ENCODE measurements at places on chromosomes 7 and 10.

DNA sequence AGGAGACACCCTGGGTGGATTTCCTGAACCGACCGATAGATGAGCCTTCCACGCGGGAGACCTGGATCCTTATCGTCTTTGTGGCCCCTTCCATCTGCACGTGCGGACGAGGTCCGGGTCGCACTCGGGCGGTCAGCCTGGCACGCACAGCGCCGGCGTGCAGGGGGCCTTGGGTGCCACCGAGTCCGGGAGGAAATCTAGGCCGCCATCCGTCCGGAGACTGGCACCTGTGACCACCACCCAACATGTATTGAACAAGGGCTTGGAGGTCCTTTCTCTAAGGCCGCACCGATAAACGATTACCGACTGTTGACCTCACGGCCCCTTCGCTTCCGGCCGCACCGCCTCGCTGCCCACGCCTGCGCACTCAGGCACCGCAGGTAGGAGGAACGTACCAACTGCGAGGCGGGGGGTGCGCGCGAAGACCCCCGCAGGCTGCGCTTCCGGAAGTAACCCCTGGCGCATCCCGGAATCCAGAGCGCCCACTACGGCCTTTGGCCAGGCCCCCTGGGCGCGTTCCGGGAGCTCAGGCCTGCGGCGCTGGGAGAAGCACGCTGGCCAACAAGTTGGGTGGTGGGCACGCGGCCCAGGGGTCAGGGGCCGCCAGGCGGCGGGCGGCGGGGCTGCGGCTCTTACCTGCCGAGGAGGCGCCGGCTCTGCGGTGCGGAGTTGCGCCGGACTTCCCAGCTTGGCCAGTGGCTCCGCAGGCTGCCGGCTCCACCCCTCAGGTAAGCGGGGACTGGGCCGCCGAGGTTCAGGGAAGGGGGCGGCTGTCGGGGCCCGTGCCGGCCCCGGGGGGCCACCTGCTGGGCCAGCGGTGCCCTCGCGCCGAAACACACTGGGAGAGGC is at the start of the genes ACTR3C and LRRC61:
ACTR3C (minus strand) TSS at position 713 of the 849 bp plus-strand sequence. CDS start 28,249 bp downstream, outside the sequence.
LRRC61 (plus strand) TSS at position 523 of the 849 bp plus-strand sequence. CDS start 13,507 bp downstream, outside the sequence.
- peak; percentile 87 for DNase-seq

DNA sequence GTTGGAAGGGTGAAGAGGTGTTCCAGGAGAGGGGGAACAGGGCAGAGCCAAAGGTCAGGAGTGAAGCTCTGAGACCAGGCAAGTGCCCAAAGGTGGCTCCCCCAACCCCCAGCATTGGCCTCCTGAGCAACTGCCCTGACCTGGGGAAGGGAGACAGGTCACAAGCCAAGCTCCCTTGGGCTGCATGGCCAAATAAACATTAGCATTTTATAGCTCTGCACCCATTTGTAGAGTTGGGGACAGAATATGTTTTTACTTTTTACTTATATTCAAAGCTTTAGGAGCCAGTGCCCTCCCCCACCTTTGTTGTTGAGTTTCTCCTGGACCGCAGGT is 4.0 kb downstream of the UNC5B start:
- DNase-seq: no peak

- no peak for DNase-seq
These were observed 184.7 kb downstream of the DGKB start for GRCh38 chr7:14717816-14718215.

DNA sequence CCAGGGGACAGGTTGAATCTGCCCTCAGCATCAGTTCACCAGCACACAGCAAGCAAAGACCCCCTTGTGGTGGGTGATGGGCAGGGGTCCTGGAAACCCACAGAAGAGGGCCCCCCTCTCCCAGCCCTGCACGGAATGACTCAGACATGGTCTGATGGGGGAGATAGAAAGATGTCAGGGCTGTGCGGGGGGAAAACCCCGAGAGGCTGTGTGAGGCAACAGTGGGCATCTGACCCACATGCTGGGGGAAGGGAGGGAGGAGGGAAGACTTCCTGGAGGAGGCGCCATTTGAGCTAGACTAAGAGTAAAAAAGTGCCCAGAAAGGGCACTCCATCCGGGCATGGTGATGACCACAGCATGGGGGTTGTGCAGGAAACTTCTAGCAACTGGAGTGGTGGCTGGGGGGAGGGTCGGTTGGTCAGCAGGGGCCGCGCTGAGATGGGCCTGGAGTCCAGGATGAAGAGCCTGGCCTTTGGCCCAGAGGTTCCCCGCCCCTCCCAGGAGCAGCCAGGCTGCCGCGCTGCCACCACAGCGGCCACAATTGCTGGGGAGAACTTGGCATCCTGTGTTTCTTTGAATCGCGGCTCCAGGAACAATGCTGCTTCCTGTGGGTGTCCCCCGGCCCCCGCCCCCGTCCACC is 2.5 kb downstream of the LFNG start:
- DNase-seq: no peak

DNA sequence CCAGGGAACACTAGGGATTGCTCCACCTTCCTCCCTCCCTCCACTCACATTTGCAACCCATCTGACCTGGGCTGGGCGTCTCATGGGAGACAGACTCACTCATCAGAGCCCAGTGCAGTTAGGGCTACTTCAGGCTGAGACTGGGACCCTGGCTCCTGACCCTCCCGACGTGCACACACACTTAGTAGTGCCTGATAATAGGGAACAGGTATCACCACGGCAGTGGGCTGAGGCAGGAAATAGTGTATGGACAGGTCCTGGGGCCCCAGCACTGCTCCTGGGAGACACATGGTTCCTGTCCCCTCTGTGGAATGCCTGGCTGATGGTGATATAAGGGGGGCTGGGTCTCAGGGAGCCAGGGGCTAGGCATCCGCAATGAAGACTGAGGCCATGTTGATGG is 14.3 kb downstream of the AQP1 start:
- no peak for DNase-seq

GRCh38 chr10:109115179-109115578 is 808.1 kb downstream of the XPNPEP1 start:
- no peak for DNase-seq

DNA sequence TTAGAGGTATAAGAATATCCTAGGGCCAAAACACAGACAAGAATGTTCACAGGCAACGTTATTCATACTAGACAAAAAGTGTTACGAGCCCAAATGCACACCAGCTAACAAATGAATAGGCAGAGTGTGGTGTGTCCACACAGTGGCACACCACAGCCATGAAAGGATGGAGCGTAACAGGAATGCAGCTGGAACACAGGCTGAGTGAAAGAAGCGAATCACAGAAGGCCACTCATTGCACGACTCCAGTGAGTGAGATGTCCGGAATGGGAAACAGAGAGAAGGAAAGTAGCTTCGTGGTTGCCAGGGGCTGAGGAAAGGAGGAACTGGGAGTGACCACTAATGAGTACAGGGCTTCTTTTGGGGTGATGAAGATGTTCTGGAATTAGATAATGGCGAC is 198.8 kb downstream of the TNS3 start:
- DNase-seq: no peak

DNA sequence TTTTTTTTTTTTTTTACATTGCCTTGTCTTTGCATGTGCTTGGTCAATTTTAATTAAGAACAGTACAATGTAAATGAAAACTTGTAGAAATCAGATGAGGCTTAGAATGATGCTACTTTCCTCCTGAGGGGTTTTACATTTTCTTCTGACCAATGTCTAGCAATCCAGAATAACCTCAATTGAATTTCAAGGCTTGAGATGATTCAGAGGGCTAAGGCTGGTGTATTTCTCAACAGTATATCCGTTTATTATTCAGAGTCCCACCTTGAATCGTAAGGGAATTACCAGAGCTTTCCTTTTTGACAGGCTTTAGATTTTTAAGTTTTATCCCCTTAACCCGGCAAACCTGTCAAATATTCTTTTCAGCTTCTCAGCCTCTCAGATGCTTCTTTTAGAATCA is 231.2 kb upstream of the STK17A start:
- DNase-seq: no peak

- no peak for DNase-seq
These were observed 612.2 kb downstream of the TYW1 start for GRCh38 chr7:67608806-67609205.

DNA sequence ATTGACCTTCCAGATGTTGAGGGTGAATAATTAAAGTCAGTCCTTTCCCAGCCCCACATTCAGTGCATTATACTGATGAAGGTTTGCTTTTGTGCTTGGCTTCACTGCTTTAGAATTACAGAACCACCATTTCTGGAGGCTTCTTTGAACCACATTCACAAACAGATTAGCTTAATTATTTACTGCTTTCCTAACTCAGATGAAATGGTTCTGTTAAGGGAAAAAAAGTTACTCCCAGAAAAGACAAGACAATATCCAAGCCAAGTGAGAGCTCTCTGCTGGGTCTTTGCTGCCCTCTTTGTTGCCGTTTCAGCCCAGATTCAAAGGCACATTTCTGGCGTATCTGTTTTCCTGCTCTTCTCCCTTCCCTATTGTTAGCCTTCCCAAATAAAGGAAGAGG is 188.9 kb downstream of the AHR start:
- no peak for DNase-seq

GRCh38 chr10:118407777-118408176 is 65.7 kb upstream of the FAM204A start:
- no peak for DNase-seq

- no peak for DNase-seq
These were observed 115.2 kb upstream of the SFMBT2 start for GRCh38 chr10:7526017-7526400.

GRCh38 chr7:158382363-158383254 is 205.0 kb downstream of the PTPRN2 start:
- DNase-seq: no peak

DNA sequence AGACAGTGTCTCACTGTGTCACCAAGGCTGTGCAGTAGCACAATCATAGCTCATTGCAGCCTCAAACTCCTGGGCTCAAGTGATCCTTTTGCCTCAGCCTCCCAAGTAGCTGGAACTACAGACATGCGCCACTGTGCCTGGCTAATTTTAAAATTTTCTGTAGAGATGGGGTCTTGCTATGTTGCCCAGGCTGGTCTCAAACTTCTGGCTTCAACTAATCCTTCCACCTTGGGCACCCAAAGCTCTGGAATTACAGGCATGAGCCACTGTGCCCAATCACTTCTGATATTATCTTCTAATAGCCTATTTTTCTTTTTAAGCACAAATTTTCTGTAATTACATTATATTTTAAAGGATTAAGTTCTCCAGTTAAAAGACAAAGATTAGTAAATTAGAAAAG is 42.6 kb upstream of the ZC3HAV1 start:
- no peak for DNase-seq

- DNase-seq: no peak
These were observed 4.7 kb downstream of the TMEM120A start for GRCh38 chr7:75989500-75990388.

DNA sequence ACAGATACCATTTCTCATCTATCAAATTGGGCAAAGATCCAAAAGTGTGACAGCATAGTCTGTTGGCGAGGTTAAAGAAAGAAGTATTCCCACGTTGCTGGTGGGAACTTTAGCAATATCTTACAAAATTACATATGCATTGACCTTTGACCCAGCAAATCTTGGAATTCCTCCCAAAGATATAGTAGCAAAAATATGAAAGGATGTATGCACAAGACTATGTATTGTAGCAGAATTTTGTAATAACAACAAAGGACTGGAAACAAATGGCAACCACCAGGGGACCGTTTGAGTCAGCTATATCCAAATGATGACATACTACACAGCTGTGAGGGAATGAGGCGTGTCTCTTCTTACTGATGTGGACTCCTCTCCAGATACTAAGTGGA is 50.2 kb downstream of the KCNH2 start:
- no peak for DNase-seq

DNA sequence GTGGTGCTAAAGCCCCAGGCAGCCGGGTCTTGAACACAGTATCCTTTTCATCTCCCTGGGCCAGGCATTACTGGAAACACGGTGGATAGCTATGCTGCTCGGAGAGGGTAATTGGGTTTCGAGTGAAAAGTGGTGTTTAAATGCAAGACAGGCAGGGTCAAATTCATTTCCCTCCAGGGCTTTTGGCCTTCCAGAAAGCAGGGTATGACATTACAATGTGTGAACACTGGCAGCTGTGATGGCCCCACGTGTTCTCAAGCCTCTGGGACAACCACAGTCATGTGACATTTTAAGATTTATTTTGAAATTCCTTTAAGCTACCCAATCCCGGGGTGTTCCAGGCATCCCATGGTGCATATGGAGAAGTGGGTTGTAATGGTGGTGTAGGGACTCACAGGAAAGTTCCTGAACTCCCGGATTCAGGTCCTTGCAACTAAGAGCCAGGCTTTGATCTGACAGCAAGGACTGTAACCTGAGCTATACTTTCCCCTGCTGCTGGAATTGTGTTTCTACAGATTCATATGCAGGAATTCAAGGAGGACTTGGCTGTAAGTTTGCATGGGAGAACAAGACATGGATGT is 46.8 kb downstream of the INSYN2A start:
- no peak for DNase-seq

DNA sequence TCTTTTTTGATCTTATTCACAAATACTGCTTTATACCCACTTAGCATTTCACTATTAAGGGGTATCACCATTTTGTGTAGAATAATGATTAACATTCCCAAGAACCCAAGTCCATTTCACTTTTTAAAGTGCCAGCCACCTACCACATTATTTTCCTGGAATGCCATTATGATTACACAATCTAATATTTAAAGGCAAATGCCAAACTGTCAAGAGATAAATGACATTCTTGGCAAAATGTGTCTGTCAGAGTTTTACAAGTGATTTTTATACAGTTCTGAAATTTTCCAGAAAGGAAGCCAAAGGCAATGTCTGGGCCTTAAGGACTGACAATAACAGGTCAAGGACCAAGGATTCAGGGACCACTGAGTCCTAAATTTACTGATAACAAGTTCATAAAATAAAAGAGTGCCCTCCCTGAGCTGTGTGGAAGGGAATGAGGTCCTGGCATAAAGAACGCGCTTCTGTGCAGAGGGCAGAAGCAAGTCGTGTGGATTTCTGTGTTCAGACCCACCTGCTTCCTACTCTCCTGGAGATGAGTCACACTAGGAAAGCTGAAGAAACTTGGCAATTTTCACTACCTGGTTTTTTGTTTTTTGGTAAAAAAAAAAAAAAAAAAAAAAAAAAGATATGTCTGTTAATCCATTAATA is 66.5 kb downstream of the UBE2H start:
- DNase-seq: no peak

- DNase-seq: no peak
These were observed 37.7 kb upstream of the ZNF438 start for GRCh38 chr10:31069411-31069810.

GRCh38 chr7:29276199-29276598 is 81.6 kb downstream of the CHN2 start:
- DNase-seq: no peak

- no peak for DNase-seq
These were observed 60.7 kb downstream of the DGKB start for GRCh38 chr7:14841869-14842268.

DNA sequence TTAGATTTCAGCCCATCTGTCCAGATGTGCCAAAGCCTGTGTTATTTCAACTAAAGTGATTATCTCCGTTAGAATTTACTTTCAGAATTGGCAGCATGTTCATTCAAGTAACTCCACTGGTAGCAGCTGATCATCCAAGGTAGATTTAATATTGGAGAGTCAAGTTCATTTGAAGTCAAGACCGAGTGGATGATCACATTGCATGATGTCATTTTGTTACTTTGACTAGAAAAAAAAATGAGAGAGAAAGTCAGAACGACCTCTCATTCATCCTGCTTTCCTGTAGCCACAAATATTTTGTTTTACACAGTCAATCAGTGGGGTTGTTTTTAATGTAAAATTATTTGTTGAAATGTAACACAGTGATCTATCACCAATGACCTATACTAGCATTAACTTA is 196.7 kb upstream of the PHYHIPL start:
- no peak for DNase-seq

Measured in Caco-2 (cell line).